ENCODE measurements at places on chromosomes 2 and 18.

- no peak for DNase-seq
Observed at GRCh38 chr2:181456660-181457120, 496 bp upstream of the ITGA4 start.

DNA sequence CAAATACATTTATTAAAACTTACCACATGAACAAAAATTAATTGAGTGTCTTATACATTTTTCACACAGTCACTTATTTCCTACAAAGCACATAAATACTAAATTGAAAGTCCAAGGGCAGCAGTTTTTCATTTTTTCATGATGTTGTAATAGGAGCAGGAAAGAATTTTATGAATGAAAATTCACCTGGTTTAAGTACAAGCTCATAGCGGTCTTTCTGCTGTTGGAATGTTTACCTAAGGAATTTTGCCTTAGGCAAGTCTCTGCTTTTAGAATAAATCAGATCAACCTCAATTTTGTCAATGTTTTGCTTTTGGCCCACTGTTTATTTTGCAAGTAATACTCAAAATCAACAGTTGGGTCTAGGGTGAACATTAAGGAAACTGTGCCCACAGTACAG is 40.0 kb downstream of the ETAA1 start:
- DNase-seq: no peak

DNA sequence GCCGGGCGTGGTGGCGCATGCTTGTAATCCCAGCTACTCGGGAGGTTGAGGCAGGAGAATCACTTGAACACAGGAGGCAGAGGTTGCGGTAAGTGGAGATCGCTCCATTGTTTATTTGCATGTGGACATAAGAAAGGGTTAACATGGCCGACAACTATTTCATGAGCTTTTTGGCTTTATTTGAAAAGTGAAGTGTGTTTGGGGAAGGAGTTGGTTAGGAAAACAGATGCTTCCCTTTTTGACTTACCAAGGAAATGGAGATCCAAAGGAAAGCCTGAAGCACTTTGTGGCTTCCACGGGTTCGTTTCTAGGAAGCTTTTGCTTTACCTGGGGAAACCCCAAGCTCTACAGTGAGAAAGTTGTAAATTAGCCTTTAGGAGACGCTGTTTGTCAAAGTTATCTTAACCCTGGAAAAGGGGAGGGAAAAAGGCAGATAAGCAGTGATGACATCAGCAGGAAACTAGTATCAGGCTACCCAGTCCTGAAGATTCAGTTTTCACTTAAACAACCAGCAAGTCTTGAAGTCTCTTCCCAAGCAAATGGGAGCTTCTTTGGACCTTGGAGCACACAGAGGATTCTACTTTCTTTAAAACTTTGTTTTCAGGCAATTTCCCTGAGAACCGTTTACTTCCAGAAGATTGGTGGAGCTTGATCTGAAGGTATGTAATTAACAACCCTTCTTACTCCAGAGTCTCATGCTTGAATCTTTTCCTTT is at the start of gene CASP10:
CASP10 (plus strand) TSS at position 492 of the 715 bp plus-strand sequence. CDS start 2,637 bp downstream, outside the sequence.
- no peak for DNase-seq

GRCh38 chr2:121955426-121955825 is 200.0 kb downstream of the TSN start:
- no peak for DNase-seq

- no peak for DNase-seq
Observed at GRCh38 chr2:19993731-19994130, 3.8 kb upstream of the WDR35 start.

DNA sequence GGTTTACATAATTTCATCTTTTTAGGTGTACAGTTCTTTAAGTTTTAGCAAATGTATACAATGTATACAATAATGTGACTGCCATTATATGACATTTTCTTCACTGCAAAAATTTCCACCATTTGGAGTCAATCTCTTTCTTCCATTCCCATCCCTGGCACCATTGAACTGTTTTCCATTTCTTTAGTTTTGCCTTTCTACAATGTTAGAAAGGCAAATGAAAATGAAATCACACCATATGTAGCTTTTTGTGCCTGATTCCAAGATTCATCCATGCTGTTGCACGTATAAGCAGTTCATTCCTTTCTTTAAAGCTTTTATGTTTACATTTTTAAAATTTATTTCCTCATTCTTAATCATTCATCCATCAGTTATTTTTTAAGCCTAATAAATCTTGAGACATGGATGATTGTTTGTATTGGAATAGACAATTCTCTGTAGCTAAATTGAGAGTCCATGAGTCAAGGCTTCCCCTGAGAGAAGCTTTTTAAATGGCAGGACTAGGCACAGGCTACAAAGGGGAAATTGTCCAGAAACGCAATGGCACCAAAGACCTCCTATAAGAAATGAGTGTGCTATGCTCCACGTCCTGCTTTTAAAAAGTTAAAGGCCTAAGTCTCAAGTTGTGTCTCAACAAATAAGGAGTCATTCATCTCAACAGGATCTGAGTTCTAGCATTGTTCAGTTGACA is 8.7 kb upstream of the COL5A2 start:
- DNase-seq: no peak

DNA sequence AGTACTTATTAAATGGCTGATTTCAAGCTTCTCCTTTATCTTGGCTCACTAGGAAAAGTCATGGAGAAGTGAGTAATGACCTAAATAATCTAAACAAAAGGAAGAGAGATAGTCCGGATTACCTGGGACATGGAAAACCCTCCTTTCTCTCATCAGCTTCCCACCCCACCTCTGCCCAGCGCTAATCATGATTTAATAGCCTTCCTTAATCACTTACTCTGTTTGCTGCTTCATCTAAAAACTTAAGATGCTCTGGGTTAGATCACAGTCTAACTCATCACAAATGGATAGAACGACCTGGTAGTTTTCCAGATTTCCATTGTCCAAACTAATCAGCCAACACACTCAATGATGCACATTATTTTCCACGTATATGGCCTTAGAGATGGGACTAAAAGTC is 87.8 kb upstream of the THOC1 start:
- no peak for DNase-seq

DNA sequence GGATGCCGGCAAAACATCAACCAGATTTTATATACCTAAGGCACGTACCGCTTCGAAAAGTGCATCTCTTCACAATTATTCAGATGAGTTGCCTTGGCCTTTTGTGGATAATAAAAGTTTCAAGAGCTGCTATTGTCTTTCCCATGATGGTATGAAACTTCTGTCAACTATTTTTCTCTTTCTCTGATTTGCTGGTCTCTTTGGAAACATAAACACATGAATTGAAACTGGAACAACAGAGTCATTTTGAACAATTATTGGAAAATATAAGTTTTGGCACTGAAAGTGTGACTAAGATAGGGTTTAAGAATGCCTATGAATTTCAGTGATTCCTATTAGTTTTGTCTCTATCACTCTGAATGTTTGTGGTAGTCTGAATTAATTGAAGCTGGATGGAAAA is 109.9 kb downstream of the DPP4 start:
- DNase-seq: no peak

DNA sequence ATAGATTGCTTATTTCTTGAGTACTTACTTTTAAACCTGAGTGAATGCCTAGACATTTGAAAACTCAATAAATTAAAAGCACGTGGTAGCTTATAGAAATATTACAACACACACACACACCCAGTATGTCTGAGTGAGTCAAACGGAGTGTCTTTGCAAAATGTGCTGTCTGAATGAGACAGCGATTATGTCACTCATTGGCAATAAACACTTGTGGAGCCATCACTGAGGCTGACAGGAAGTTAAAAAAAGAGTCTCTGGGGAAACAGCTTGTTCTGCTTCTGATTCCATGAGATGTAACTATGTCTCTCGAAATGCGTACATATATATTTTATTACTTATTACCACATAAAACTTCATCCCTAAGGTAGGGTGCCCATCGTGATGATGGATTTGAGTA is 22.3 kb upstream of the VPS4B start:
- DNase-seq: no peak

DNA sequence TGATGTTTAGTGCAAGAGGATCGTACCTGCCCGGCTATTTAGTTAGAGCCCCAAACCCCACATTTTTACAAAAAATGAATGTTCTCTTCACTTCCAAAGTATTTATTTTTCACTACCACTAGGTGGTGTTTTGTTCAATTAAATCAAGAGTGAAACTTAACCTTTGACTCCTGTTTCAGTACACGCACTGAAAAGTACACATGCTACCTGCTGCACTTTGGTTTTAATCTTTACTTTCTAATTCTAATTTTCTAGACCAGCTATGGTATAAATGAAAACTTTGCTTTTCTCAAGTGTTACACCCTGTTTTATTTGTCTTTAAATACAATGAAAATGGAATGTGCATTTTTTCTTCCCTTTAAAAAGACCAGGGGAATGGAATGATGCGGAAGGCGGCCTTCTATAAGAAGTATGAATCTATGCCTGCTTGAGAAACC is 31.4 kb upstream of the CHN1 start:
- no peak for DNase-seq

GRCh38 chr2:54347622-54348021 is 91.6 kb upstream of the TSPYL6 start:
- no peak for DNase-seq
